Caudate nucleus (tissue), 63 donors: ENCODE measurements at places on chromosomes 6 and 20.

DNA sequence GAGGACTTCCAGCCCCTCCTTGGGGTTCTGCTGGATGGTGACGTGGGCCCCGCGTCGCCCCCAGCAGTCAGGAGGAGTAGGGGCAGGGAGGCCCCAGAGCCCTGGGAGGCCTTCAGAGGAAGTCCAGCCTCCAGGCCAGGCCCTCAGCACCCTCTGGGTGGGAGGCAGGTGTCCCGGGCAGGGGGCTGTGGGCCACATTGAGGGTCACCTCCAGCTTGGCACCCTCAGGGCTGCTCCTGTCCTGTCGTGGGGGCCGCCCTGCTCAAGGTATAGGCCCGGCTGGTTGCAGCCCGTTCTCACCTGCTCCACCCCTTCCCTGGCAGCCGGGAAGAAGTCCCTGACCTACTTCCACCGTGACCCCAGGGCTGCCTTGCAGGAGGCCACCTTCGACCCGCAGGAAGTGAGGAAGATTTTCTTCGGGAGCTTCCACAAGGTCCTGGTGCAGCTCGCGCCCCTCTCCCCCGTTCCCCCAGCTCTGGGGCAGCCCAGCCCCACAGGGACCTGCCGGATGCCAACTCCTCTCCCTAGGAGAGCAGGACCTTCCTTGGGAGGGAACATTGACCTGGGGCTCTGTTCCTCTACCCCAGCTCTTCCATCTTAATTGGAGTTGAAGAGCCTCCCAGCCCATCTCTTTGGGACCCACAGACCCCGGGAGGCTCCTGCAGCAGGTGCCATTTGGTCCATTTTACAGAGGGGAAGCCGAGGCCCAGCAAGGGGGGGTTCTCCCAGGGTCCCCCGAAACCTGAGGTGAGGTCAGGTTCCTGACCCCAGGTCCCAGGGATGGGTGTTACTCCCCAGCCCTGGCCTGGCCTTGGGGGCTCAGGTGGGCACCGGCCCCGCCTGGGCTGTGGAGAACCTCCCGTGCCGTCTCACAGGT lies 26.4 kb downstream of the COL20A1 start:
- no peak for DNase-seq

GRCh38 chr6:8277769-8278168 lies 157.6 kb downstream of the SLC35B3 start:
- no peak for DNase-seq

- no peak for DNase-seq
Observed at GRCh38 chr6:168043848-168044415, 35.1 kb downstream of the FRMD1 start.

- no peak for DNase-seq
Observed at GRCh38 chr6:158279615-158280014, 32.6 kb upstream of the TULP4 start.

- no peak for DNase-seq
Observed at GRCh38 chr6:89708316-89708715, 69.8 kb upstream of the LYRM2 start.

GRCh38 chr6:21438237-21438985 lies 155.1 kb upstream of the SOX4 start:
- DNase-seq: no peak

DNA sequence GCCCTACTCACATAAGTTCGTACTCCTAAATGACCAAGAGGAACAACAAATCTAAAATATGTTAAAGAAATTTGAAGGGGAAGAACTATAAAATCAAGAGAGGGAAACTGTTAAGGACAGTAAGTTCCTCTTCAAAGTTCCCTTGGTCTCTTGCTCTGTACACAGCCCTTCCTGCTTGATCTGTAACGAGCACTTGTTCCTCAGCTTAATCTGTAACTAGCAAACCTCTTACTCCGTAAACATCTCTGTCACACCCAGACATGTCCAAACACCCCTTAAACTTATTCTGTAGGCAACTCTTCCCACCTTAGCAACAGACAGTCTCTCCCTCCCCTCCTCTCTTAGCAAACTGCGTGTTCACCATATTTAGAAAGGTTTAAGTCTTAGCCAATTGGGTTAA lies 29.9 kb downstream of the PLN start:
- no peak for DNase-seq

GRCh38 chr6:11770546-11771466 lies 7.8 kb downstream of the ADTRP start:
- DNase-seq: no peak

- no peak for DNase-seq
Observed at GRCh38 chr20:63876489-63877036, 11.5 kb downstream of the TPD52L2 start.

DNA sequence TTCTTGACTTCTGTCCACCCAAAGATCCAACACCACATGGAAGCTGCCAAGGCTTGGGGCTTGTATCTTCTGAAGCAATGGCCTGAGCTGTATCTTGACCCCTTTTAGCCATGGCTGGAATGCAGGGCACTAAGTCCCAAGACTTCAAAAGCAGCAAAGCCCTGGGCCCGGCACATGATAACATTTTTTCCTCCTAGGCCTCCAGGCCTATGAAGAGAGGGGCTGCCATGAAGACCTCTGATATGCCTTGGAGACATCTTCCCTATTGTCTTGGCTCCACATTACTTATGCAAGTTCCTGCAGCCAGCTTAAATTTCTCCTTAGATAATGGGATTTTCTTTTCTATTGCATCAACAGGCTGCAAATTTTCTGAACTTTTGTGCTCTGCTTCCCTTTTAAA lies 1252.6 kb upstream of the CITED2 start:
- DNase-seq: no peak
